Large intestine (tissue), 12 donors: ENCODE measurements at places on chromosomes 4 and X.

- no peak for DNase-seq
These were observed 14.6 kb downstream of the SCOC start for GRCh38 chr4:140388015-140388414.

DNA sequence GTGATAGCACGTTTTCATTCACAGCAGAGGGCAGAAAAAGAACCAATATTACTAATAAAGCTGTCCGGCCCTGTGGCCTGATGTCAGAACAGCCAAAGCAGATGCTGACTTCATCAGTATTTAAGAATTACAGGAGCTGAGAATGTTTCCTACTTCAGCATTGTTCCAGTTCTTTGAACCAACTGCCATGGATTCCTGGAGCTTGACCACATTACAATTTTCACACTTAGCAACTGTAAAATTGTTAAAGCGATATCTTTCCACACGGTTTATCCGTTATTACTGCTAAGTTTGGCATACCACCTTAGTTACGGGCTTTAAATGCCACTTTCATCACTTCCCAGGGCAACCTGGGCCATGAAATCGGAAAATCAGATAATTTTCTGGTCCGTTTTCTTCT, 118.2 kb downstream of the EPHA5 start:
- DNase-seq, result no peak

DNA sequence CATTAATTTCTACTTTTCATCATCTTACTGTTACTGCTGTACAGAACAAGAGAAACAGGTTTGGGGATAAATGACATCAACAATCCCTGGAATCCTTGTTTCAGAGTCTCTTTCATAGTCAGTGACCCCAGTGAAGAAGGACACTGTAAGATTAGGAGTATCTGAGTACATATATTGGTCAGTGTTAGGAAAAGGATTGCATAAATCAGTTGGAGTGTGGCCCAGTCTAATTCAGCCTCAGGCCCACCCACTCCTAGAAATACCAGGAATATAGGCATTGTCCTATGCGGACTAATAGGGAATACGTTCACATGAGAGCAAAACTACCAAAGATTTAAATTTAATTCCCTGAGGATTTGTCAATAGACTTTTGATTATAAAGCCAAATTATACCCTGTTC, 237.8 kb downstream of the LDB2 start:
- no peak for DNase-seq

DNA sequence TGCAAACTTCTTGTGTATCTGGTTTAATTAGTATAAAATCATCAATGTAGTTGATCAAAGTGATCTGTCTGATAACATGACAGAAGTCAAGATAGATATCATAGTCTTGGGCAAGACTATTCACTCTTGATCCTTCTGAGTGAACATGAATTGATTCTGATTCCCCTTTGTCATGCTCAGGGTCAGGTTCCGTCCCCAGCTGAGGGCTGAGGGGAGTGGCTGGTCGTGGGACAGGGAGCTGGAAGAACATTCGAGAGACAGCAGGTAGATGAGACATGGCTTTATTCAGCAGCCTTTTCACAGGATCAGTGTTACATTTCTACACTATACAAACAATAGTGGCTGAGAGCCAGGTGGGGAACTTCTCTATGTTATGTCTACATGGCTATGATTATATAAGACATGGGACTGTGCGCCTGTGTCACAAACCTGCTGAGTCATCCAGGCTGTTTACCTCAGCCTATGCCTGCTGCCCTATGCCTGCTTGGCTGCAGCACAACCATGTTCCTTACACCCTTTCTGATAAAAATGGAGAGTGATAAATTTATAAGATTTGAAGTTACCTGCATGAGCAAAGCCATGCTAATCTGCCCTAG, 586.9 kb upstream of the NR3C2 start:
- DNase-seq, result no peak

DNA sequence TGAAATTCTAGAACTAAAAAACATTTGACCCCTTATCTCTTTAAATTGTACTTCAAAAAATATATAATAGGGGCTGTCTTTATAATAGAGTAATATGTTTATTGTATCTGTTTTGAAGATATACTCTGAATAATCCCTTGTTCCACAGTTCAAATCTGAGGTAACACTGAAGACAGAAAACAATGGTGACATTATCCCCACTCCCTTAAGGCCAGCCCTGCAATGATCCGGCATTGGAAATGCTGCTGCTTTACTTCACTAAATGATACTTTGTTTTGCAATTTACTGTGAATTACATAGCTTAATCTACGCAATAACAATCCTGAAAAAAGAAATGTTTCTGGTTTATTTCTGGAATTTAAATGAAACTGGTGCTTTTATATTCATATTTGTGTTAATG, 34.4 kb upstream of the ZFP42 start:
- DNase-seq, result no peak

DNA sequence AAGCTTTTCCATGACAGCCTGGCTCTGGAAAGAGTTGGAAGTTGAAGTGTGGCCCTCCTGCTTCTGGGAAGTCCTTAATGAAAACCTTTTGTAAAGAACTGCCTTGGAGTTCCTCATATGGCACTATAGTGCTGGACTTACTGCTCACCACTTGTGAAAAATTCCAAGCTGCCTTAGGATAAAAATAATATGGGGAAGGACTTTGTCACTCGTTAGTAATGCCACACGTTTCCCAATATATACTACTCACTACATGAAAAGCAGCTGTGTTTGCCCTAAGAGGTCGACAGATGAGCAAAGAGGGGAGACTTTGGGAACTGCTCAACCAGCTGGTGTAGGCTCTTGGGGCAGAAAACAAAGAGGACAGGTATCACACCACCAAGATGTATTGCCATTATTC, 11.7 kb downstream of the OPHN1 start:
- DNase-seq, result peak; percentile 15

DNA sequence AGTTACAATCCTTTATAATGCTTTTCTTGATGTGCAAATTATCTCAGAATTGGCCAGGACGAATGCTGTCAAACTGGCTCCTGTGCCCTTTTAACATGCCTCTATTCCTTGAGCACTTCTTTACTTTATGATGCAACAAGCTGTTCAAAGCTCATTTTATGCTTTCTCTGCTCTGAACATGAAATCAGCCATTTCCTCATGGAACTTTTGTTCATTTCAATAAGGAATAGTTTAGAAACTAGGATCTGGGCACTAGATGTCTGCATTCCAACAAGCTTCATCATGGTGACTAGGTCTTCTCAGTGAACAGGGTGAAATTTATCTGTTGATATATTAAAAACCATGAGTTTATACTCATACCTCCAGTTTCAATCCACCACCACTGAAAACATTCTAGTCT, 87.3 kb upstream of the TEX13A start:
- no peak for DNase-seq

GRCh38 chr4:124224256-124224655, 488.3 kb downstream of the ANKRD50 start:
- no peak for DNase-seq

DNA sequence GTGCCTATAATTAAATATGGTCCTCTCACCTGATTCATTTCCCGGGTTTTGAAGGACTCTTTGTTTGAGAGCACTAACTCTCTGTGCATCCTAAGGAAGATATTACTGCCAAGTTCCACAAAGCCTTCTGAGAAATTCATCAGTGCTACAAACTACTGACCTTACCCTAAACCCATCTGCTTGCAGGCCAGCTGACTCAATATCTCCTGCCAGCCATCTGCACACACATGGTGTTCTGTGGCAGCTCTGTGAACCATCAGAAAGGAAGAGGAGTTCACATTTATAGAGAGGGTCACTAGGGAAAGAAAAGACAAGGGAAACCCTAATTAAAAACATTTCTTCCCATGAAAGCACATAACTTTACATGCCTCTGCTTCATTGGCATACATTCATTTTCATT, 156.7 kb downstream of the ATP10D start:
- DNase-seq, result no peak

GRCh38 chr4:122657553-122657952, 36.7 kb upstream of the IL21 start:
- DNase-seq, result no peak

- DNase-seq, result peak; percentile 84
These were observed 133.3 kb downstream of the DCK start for GRCh38 chr4:71126719-71127118.

DNA sequence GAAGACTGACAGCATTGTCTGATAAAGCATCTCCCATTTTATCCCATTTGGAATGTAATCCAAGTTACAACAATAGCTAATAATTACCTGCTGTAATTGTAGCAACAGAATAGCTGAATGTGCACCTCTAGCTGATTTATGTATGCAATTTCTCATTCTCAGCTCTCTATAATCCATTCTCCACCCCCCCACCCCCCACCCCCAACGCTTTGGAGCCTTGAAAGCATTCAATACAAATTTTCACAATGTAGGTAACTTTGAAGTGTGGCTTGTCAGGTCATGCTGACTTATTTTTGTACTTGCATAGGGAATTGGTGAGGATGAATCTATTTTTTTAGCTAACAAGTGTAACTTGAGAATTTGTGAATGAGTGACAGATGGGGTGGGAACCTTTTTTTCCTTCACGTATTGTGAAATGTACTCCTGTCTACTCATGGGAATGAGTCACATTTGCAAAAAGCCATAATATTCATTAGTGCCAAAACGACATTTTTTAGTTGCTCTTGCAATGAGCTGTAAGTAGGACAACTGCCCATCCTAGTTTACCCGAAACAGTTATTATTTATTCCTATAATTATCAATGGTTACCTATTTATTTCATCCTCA, 159.3 kb downstream of the PALLD start:
- DNase-seq, result no peak

DNA sequence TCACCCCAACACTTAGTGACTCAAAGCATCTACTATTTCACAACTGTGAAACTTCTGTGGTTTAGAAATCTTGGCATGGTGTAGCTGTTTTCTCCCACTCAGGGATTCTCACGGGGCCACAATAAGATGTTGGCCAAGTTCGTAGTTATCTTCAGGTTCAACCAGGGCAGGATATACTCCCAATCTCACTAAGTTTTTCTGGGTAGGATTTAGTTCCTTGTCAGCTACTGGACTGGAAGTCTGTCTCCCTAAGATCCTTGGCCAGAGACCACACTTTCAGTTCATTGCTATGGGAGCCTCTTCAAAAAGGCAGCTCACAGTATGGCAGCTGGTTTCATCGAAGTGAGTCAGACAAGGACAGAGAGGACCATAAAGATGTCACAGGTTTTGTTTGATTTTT, 111.7 kb upstream of the PDHA2 start:
- DNase-seq, result no peak
